ENCODE measurements at places on chromosomes 1 and 21.

GRCh38 chr1:109767637-109768334 lies 4.1 kb upstream of the EPS8L3 start:
- DNase-seq: no peak

- no peak for DNase-seq
Measured at GRCh38 chr21:16125274-16125673, 395.5 kb downstream of the USP25 start.

DNA sequence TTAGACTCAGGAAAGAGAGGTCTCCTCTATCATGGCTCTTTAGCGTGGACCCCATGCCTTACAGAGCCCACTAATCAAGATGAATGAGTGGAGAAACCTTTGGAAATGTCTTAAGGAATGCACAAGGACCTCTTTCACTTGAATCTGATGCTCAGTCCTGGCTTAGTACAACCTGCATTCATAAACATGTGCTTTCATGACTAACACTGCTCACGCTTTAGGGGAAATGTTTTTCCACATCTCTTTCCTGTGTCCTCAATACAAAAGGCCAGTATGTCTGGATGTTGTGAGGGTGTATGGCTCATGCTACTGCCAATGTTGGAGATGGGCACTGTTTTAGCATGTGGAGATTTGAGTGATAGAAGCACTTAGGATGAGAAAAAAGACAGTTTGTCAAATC lies 14.2 kb upstream of the GNG12 start:
- no peak for DNase-seq

- DNase-seq: no peak
Measured at GRCh38 chr1:84350104-84350503, 48.2 kb upstream of the DNASE2B start.

- DNase-seq: no peak
Measured at GRCh38 chr1:101438359-101438758, 201.5 kb downstream of the S1PR1 start.

DNA sequence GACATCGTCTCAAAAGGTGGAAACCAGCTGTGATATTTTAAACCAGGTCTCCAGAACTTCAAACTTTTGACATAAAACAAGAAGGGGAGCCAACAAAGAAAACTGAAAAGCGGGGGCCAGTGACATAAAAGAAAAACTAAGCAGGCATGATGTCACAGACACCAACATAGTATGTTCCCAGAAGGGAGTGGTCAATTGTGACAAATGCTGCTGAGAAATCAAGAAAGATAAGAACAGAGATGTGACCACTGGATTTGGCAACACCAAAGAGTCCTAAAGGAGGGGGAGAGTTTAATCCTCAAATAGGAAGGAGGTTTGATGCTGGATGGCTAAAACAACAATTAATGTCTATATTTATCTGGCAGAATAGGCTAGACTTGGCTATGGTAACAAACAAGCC lies 2.3 kb upstream of the RNF19B start:
- no peak for DNase-seq

DNA sequence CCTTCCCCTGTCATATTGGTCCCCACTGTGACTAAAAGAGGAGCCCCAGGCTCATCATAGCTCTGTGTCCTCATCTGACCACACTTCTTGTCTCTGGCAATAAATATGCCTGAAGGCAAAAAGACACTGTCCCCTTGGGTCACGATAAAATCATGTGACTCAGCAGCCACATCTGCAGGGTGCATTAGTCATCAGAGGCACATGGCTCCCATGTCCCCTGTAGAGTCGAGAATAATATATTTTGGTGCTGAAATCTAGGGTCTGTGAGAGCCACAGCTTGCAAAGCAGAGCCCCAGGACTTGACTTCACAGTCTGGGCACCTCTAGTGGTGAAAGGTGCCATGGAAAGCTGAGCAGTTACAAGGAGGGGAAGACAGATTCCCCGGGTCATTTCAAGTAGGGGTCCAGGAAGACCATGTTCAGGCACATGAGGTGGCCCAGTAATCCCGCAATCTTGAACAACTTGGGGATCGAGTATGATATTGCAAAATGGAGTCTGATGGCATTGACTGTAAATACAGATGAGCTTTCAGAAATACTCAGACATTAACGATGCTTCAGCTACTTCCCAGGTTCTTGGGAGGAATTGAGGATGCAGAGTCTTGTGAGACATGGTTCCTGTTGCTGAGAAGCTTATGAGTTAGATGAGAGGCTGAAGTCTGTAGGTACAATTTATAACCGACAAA lies 68.6 kb downstream of the SLC35F3 start:
- DNase-seq: no peak

- no peak for DNase-seq
Measured at GRCh38 chr21:43364851-43365424, 62.0 kb downstream of the SIK1 start.

DNA sequence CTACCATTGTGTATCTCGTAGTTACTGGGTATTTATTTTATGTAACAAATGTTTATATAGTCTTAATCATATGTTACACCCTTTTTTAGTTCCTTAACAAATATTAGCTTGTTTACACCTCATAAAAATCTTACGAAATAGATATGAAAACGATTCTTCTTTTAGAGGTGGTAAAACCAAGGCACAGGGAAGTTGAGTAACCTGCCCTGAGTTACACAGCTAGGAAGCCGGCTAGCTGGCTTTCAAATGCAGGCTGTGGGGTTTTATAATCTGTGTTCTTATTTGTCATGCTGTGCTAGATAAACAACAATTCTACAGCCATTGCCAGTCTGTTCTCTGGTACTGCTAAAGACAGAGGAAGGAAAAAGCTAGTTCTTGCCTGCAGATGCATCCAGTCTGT lies 109.6 kb downstream of the NOS1AP start:
- DNase-seq: no peak

DNA sequence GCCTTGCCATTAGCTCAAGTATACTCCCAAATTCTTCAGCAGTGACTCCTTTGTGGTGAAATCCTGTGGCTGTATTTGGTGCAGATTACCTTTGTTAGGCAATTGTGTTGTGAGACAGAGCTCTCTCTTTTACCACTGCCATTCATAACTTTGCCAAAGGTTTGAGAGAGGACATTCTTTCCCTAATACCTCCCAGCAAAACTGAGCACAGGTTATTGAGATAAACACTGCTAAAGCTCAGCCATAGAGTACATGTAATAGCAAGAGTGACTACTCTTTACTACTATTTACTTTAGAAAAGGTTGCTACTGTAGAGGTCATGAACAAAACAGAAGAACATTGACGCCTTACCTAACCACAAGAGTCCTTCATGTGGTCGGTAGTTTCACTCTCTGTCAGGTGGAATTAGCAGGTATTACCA lies 514.0 kb upstream of the ADAMTS5 start:
- no peak for DNase-seq

DNA sequence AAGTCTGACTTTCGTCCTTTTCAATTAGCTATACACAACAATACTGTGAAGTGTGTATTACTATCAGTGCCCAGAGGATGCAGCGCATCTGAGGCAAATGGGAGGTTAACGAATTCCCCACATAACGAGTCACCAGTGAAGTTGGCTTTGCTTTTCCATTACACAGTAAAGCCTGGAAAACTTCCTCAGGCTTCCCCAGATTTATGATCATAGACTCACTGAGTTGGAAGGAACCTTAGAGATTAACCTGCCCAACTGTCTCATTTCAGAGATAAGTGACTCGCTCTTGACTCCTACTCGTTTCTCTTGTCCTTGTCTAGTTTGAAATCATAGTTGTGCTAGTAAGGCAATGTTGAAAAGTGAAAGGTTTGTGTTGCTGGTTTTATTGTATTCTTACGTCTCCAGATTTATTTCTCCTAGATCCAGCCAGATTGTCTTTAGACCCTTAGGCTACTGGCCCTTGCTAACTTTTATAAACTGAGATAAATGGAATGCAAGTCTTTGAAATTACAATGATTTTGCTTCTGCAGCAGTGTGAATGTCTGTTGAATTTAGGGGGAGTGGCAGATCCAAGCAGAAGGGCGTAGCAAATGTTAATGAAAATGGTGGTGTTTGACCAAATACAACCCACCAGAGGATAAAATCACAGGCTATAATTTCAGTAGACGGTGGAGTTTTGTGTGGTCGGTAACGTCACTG lies 17.3 kb downstream of the S1PR1 start:
- DNase-seq: no peak

- DNase-seq: no peak
Measured at GRCh38 chr1:116759636-116760035, 5.4 kb downstream of the CD2 start.

- no peak for DNase-seq
Measured at GRCh38 chr1:78045926-78046778, at the start of gene GIPC2. TSS of gene GIPC2 (plus strand) at chr1:78045966. CDS start at chr1:78046095, 129 bp downstream.

GRCh38 chr21:46441961-46442498 lies 16.7 kb upstream of the DIP2A start:
- DNase-seq: no peak

- DNase-seq: no peak
Measured at GRCh38 chr1:171834821-171835220, 6.5 kb upstream of the DNM3 start.

DNA sequence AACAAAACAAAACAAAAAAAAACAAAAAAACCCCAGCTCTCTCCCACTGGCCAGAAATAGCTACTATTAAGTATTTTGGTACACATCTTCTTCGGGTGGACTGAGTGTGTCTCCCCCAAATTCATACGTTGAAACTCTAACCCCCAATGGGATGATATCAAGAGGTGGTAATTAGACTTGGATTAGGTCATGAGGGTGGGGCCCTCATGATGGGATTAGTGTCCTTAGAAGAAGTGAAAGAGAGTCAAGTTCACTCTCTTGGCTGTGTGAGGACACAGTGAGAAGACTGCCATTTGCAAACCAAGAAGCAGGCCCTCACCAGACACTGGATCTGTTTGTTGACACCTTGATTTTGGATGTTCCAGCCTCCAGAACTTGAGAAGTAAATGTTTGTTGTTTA lies 116.9 kb downstream of the NOS1AP start:
- DNase-seq: no peak

GRCh38 chr1:89190017-89190416 lies 8.7 kb downstream of the GBP4 start:
- no peak for DNase-seq

DNA sequence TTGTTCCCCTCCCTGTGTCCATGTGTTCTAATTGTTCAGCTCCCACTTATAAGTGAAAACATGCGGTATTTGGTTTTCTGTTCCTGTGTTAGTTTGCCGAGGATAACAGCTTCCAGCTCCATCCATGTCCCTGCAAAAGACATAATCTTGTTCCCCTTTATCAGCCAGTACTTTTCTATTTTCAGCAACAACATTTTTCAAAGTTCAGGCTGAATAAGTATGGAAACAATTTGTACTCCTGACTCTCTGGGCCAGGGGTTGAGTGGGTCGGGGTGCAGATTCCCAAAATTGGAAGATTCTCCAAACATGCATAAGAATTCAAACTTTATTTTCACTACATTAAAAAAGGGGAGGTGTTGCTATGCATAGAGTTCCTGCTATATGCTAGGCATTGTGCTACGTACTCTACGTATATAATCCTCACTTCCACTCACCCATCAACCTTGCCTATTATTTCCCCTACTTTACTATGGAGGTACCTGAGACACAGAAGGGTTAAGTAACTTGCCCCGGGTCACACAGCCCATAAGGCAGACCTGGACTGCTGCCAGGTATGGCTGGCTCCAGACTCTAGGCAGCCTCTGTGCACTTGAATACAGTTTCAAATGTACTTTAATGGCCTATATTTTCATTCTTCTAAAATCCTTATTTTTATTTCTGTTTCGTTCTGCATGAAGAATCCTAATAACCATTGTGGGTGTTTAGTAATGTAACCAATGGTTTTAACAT lies 117.1 kb upstream of the C8B start:
- no peak for DNase-seq

- DNase-seq: no peak
Measured at GRCh38 chr1:203360547-203361185, 9.7 kb upstream of the FMOD start.

DNA sequence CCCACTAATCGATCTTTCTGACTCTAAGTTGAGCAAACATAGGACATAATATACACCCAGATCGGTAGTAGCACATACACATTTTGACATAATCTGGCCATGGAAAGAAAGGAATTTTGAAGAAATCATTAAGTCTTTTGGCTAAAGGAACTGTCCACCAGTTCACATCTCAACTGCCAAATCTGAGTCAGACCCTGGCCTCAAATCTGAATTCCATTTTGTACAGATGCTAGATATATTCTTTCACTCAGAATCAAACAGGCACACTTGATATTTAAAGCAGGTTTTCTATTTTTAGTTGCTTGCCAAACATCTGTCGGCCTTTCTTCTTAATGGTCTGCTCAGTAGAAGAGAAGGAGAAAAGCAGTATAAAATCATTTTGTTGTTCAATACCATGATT lies 281.8 kb downstream of the BARHL2 start:
- DNase-seq: no peak

- no peak for DNase-seq
Measured at GRCh38 chr21:33033961-33034413, 8.3 kb downstream of the OLIG2 start.

DNA sequence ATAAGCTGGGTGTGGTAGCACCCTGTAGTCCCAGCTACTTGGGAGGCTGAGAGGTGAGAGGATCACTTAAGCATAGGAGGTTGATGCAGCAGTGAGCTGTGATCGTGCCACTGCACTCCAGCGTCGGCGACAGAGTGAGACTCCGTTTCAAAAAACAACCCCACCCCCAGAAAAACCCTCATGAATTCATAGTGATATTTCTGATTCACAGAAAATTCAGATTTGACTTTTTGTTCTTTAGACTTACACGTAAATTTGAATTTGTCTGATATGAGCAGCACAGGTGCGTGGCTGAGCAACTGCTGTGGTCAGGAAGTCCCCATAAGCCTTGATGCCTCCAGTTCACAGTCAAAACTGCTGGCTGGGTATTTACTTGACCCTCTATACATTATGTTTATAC lies 10.0 kb upstream of the MORC3 start:
- peak; percentile 32 for DNase-seq

DNA sequence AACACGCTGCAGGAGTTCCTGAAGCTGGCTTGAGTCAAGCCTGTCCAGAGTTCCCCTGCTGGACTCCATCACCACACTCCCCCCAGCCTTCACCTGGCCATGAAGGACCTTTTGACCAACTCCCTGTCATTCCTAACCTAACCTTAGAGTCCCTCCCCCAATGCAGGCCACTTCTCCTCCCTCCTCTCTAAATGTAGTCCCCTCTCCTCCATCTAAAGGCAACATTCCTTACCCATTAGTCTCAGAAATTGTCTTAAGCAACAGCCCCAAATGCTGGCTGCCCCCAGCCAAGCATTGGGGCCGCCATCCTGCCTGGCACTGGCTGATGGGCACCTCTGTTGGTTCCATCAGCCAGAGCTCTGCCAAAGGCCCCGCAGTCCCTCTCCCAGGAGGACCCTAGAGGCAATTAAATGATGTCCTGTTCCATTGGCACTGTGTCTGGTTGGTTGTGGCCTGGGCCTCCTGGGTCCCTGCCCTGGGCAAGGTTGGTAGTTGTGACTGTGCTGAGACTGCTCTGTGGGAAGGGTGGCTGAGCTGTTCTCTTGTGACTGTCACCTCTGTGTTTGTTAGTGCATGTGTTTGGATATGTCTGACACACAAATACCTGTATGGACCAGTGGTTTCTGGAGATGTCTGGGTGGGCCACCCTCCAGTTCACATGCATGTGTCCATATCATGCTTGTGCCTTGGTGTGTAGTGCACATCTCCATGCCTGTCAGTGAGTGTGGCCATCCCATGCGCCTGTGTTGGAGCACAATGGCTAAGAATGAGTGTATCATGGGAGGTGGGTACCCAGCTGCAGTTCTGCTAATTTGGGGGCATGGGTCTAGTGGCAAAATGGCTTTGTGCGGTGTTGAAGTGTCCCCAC lies 1.4 kb downstream of the SH3BGRL3 start:
- no peak for DNase-seq
